T-helper 17 cell (primary cell): ENCODE measurements at places on chromosomes 4 and X.

GRCh38 chr4:109574931-109575804 lies 15.1 kb downstream of the MCUB start:
- DNase-seq, result no peak

- no peak for DNase-seq
Observed at GRCh38 chr4:77805840-77806239, 13.3 kb downstream of the CNOT6L start.

DNA sequence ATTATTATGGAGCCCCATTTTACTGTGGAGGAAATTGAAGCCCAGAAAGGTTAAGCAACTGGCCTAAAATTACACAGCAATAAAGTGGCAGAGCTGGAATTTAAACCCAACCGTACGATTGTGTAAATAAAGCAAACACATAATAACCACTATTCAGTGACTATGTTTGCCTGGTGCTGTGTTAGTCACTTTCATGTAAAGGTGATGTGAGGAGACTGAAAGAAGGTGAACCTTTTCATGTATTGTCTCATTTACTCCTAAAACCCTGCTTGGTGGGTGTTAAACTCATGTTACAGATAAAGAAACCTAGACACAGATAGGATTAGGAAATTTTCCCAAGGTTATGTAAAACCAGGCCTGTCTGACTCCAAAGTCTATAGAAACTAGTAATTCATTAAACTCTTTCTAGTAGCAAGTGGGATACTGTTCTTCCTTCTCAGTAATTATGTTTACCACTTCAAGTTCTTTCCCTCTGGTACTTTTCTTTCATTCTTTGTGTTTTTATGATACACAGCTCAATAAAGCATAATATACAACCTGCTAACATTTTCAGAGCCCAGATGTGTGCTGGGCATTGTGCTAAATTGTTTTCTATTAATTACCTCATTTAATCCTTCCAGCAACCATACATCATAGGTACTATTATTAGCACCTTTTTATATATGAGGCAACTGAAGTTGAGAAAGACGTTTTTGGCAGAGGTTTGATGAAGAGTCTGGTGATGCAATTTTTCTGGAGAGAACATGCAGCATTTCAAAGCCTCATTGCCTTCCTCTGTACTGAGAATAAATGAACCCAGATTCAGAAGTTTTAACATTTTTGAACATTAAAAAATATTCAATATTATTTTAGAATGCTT lies 202.7 kb downstream of the SPRY1 start:
- no peak for DNase-seq

DNA sequence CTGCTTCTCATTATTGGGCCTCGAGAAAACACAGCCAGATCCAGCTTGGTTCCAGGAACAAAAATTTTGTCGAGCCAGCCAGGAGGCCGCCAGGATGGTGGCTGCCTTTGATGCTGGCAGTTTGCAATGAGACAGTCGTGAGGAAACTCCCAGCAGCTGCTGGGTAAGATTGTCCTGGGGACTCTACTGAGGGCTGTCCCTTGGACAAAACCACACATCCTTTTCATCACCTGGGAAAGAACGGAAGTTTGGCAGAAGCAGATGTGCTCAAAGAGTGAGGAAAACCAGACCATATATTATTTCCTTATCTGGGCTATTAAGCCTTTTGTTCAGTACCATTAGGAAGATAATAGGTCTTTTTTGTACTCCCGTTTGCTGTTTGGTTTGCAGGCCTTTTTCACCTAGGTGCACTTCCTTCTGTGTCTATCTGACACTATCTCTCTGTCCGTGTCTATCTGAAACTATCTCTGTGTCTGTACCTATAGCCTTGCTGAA lies 13.4 kb upstream of the PAPSS1 start:
- DNase-seq, result no peak

DNA sequence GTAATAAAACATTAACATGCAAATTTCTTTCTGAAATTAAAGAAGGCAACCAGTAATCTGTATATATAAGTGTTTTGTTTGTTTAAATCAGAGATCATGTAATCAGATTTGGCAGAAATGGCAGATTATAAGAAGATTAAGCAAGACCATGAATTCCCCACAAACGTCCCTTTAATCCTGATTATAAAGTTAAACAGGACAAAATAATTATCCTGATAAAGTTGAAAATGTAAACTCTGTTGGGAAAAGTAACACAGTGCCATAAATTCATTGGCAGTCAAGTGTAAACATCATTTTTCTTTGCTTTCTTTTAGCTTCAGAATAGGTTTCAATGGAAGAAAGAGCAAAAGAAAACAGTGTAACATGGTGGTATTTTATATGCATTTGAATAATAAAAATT lies 256.3 kb downstream of the KCNIP4 start:
- DNase-seq, result no peak

- DNase-seq, result no peak
Observed at GRCh38 chrX:2500091-2500802, 529 bp downstream of the DHRSX start.

DNA sequence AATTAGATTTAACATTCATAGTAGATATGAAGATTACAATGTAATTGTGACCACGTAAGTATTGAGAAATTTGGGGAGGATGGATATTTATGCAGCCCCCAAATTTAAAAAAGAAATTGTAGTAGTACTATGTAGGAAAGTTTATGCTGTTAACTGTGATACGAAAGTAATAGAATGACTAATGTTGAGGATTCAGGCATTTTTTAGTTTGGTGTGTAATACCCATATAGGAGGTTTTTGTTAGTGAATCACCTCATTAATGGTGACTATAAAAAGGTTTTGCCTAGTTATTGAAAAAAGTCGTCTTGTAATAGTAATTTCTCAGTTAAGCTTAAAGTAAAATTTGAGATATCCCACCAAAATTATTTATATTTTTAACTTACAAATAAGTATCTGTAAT lies 67.2 kb downstream of the SMARCAD1 start:
- DNase-seq, result no peak
